ENCODE measurements at places on chromosomes 4 and X.

- no peak for DNase-seq
Observed at GRCh38 chr4:109708990-109709389, 5.7 kb upstream of the CASP6 start.

DNA sequence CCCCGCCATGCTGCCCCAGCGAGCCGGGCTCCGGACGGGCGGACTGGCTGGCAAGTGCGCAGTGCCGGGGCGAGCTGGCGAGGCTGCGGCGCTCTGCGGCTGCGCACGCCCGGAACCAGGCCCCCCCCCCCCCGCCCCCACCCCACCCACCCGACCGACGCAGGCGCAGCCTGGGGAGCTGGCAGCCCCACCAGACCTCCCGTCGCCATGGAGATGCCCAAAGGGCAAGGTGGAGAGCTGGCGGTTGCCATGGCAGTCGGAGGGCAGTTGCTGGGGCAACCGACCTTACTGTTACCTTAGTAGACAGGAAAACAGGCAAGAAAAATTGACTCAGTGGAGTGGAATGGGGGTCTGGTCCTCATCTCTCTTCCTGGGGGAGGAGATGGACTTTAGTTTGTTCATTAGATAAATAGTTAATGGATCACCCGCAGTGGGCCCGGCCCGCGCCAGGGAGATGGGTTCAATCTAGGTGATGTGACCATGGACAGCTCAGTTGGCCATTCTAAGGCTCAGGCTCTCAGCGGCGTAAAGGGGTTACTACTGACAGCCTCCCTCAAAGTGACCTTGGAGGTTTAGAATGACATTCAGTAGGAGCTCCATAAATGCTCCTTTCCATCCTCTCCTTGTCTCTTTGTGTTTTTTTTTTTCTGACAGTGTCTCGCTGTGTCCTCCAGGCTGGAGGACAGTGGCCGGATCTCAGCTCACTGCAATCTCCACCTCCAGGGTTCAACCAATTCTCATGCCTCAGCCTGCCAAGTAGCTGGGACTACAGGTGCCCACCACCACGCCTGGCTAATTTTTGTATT, at the start of gene PCSK1N:
Gene PCSK1N (minus strand): TSS at position 87 of the 806 bp plus-strand sequence. CDS start 78 bp downstream, at position 9.
- no peak for DNase-seq

GRCh38 chr4:42914937-42915336, 22.4 kb downstream of the GRXCR1 start:
- no peak for DNase-seq

- peak; percentile 76 for DNase-seq
Observed at GRCh38 chrX:75522565-75523431, at the start of gene ZDHHC15. TSS of gene ZDHHC15 (minus strand) at chrX:75523037. CDS start at chrX:75523024, 13 bp downstream.

GRCh38 chrX:10922159-10922558, 189.0 kb upstream of the HCCS start:
- DNase-seq, result no peak

GRCh38 chr4:108171339-108172230, 2.9 kb upstream of the LEF1 start:
- DNase-seq, result no peak

- no peak for DNase-seq
Observed at GRCh38 chr4:162503868-162504267, 340.1 kb upstream of the FSTL5 start.

GRCh38 chrX:48520976-48521352, 644 bp upstream of the EBP start:
- DNase-seq, result no peak
